ENCODE measurements at places on chromosomes 16 and 17.
A peak's percentile ranks its signal among the peaks of the same experiment; 100 is the strongest.

GRCh38 chr17:14737984-14738651 lies 437.2 kb downstream of the HS3ST3B1 start:
- peak; percentile 98 for DNase-seq

- no peak for DNase-seq
These were observed 372.7 kb upstream of the CDH11 start for GRCh38 chr16:65494609-65495008.

DNA sequence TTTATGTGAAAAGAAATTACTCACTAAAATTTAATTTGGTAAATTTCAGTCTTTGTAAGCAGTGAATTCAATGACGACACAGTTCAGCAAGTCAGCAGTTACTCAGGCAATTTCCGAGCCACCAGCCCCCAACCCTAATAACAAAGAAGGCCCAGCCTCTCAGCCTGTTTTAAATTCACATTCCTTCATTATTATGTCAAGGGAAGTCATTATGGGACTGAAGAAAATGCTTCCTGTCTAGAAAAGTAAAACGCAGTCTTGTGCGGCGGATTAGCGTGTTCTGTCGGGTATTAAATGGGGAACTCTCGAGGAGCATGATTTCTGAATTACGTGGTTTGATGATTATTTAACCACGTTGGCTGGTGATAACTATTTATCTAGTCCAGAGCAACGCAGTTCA lies 177.6 kb downstream of the AIPL1 start:
- no peak for DNase-seq

- DNase-seq, result peak; percentile 95
These were observed at the start of gene KPNA2 for GRCh38 chr17:68035523-68036303. Gene KPNA2 (plus strand): TSS chr17:68035735. CDS start chr17:68037133, 1,398 bp downstream.

Measured in foreskin keratinocyte (primary cell).